ENCODE measurements at places on chromosomes 2 and 18.

GRCh38 chr2:46286715-46287114 lies 10.5 kb upstream of the EPAS1 start:
- DNase-seq = no peak

- DNase-seq = no peak
These were observed 153.6 kb downstream of the MTCL1 start for GRCh38 chr18:8858888-8859511.

GRCh38 chr18:37554399-37554787 lies 11.2 kb downstream of the CELF4 start:
- DNase-seq = no peak

GRCh38 chr2:239802185-239802649 lies 222.9 kb downstream of the NDUFA10 start:
- DNase-seq = no peak

- no peak for DNase-seq
These were observed 519.1 kb downstream of the RNF144A start for GRCh38 chr2:7436096-7436906.

DNA sequence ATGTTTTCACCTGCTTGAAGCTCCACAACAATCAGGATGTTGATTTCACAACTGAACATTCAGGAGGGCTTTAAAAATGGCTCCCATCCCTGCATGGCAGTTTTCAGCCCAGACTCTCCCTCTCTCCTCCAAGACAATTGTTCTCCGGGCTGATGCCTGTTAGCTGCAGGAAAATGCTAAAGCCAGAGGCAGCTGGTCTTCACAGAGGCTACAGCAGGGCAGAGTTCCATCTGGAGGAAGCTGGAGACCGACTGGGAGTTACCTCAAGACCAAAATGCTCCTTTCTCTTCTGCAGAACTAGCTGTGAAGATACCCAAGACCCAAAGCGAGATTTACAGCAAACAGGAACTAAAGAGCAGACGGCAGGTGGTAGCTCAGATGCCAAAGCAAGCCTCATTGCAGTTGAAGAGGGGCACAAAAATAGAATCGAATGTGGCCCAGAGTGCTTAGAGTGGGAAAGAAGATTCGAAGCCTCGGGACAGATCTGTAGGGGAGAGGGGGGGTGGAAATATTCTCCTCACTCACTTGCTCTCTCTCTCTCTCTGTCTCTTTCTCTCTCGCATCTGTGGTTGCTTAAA lies 423.6 kb downstream of the ZNF521 start:
- no peak for DNase-seq

DNA sequence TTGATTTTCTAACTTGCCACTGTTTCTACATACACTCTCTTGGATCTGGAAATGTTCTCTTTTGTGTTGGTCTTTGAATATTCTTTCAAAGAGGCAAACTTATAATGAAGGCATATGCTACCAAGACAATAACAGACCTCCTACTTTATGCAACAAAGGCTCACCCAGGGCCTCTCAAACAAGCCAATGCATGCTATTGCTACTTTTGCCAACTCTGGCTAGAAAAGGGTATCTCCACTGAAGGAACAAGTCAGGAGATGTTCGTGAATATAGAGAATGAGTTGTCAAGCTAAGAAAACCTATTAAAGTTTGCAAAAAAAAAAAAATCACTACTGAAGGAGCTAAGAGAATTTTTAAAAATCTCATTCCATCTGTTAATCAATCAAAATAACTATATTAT lies 15.9 kb upstream of the DSG2 start:
- no peak for DNase-seq

DNA sequence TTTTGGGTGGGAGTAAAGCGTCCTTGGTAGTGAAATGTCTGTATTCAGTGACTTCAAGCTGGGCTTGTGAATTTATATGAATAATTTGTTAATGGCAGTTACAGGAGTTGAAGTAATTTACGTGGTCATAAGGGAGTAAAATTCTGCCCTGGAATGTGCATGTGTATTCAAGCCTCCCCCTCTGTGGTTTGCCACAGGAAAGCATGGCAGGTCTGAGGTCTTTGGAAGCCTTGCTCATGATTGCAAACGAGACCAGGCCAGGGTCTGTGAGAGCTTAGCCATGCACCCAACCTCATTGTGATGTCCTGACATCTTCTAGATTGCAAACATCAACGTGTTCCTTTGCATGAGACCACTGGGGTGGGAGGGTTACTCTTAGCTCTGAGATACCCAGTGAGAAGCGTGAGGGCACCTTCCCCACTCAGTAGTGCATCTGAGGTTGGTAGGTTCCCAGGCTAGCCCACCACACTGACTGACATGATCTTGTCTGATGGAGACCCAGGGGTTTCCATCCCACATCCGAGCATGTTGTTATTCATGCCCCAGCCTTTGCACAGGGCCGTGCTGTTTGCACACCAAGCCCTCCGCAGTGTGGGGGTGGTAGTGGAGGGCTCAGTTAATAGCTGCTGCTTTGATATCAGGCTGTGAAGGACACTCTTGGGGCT lies 216.5 kb downstream of the KLHL29 start:
- no peak for DNase-seq

DNA sequence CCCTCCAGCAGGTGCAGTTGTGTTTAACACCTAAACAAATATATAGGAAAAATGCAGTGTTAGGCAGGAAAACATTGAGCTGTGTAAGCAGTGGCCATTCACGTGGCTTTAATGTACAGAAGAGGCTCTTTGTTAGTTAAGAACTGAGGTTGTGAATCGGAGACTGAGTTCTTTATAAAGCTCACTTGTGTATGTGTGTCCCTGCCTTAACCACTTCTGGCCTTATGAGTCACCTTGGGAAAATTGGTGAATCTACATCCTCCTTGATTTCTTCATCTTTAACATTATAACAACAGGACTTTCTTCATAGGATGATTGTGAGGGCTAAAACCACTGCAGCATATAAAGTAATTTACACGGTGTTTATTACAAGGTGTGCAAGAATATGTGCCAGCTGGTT lies 188.4 kb upstream of the TPO start:
- no peak for DNase-seq

- no peak for DNase-seq
These were observed 242.8 kb downstream of the GBX2 start for GRCh38 chr2:235925250-235925919.

- DNase-seq = no peak
These were observed 497.2 kb upstream of the NETO1 start for GRCh38 chr18:73365018-73365417.

- no peak for DNase-seq
These were observed 1229.0 kb upstream of the ZEB2 start for GRCh38 chr2:145748927-145749326.

- no peak for DNase-seq
These were observed 74.0 kb downstream of the AFF3 start for GRCh38 chr2:100068395-100068794.

GRCh38 chr2:5722236-5722635 lies 30.1 kb downstream of the SOX11 start:
- no peak for DNase-seq

GRCh38 chr18:63562284-63562683 lies 20.1 kb downstream of the SERPINB12 start:
- DNase-seq = no peak

GRCh38 chr2:96923810-96924774 lies 54.2 kb upstream of the SEMA4C start:
- DNase-seq = peak; percentile 15

DNA sequence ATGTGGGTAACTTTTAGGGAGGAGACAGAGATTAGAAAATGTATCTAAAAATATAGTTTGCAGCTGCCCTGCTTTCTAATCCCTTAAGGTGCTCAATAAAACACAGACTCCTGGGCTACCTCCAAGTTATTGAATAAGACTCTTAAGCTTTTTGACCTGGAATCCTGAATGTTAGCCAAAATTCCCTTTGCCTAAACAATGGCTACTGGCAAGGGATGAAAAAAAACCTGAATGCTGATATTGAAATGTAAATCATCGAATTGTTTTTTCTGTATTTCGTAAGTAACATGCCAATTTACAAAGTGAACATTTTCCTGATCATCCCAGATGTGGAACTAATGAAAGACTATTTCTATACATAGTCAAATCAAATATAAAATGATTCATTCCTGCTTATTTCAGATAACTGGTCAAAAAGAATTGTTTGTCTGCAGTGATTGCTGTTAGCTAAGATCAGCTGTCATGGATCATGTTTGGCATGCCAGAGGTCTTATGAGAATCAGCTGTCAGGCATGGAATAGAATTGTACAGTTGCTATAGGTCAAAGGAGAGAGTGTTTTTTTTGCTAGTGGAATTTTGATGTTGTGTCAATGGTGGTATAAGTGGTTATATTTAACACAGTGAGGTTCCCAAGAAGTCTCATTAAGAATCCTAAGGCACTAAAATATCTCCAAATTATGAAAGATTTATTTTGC lies 363.6 kb upstream of the CWC22 start:
- DNase-seq = no peak

GRCh38 chr18:2217356-2217755 lies 353.9 kb downstream of the METTL4 start:
- DNase-seq = no peak

DNA sequence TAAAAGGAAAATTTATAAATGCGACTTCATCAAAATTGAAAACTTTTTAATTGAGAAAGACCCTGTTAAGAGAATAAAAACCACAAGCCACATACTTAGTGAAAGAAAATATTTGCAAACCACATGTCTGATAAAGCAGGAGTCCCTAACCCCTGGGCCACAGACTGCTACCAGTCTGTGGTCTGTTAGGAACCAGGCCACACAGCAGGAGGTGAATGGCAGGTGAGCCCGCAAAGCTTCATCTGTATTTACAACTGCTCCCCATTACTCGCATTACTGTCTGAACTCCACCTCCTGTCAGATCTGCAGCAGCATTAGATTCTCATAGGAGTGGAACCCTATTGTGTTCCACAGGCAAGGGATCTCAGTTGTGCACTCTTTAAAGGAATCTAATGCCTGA lies 95.5 kb upstream of the CRACDL start:
- DNase-seq = no peak

DNA sequence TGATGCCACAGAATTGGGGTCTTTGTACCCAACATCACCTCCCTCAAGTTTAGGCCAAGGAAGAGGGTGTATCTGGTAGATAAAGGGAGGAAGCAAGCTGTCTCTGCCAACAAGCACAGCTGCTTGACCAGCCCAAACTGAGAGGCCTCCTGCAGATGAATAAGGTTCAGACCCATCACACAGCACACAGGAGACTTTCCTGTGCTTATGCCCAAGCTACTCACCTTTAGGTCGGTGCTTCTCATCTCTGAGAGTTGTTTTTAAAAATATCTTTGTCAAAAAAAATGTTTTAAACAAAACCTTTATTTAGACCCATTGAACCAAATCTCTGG lies 24.7 kb upstream of the SP3 start:
- DNase-seq = no peak

DNA sequence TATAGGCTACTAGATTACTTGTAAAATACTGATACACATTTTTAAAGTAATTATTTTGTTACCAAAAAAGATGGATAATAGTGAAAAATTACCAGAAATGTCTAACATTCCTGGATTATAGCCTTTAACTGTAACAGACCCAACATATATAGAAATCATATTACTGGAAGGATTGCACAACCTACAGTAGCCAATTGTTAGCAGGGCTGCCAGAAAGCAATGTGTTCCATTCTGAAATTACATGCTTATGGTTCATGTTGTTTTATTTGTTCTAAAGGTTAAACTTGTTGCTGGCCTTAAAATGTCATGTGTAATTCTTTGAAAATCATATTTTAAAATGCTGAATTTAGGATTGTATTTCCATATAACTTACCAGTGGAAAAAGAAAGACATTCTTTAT lies 793.6 kb upstream of the ACVR2A start:
- no peak for DNase-seq

- DNase-seq = no peak
These were observed 15.8 kb downstream of the HNRNPLL start for GRCh38 chr2:38586931-38587330.

GRCh38 chr18:7482342-7482741 lies 84.8 kb upstream of the PTPRM start:
- DNase-seq = no peak

GRCh38 chr2:18630941-18631340 lies 41.6 kb upstream of the NT5C1B start:
- no peak for DNase-seq

DNA sequence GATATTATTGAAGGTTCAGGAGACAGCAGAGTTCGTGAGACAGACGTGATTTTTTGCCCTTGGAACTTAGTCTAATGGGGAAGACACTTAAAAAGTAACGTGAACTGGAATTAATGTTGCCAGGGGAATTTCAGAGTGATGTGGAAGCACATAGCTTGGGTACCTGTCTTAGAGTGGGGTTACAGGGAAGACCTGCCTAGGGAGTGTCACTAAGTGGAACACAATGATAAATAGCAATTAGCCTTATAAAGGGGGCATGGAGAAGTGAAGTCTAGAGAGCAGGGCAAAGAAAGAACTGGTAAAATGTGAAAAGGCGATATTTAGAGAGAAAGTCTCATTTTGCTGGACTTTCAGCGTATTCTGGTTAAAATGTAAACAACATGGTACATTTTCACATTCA lies 306.0 kb upstream of the TCF4 start:
- no peak for DNase-seq

All from stimulated activated CD4-positive, alpha-beta T cell treated with anti-CD3 and anti-CD28 coated beads, Interleukin-2, amount 100 ng/mL, for 4 hours (primary cell).